Stimulated activated CD4-positive, alpha-beta T cell treated with anti-CD3 and anti-CD28 coated beads, Interleukin-2, amount 100 ng/mL, for 48 hours (primary cell): ENCODE measurements at places on chromosomes 6 and 20.

GRCh38 chr20:17822039-17822438, 122.3 kb downstream of the BANF2 start:
- no peak for DNase-seq

- DNase-seq: peak; percentile 7
Measured at GRCh38 chr20:32672982-32673851, 524 bp downstream of the C20orf203 start.

GRCh38 chr6:119454714-119455113, 105.2 kb upstream of the MAN1A1 start:
- no peak for DNase-seq

DNA sequence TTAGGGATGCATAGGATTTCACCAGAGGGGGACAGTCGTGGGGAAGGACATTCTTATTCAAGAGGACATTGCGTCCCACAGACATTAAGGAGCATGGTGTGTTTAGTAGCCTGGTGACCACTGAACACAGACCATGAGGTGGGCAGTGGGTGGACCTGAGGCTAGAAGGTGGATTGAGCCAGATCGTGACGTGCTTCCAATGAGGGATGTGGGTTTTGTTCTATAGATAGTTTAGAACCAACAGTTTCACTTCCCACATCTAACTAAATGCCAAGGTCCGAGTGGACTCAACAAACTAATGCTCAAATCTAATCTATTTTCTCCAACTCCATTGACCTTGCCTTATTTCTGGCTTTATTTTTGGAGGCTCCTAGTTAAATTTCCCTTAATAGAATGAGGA, 58.5 kb downstream of the OGFRL1 start:
- no peak for DNase-seq

DNA sequence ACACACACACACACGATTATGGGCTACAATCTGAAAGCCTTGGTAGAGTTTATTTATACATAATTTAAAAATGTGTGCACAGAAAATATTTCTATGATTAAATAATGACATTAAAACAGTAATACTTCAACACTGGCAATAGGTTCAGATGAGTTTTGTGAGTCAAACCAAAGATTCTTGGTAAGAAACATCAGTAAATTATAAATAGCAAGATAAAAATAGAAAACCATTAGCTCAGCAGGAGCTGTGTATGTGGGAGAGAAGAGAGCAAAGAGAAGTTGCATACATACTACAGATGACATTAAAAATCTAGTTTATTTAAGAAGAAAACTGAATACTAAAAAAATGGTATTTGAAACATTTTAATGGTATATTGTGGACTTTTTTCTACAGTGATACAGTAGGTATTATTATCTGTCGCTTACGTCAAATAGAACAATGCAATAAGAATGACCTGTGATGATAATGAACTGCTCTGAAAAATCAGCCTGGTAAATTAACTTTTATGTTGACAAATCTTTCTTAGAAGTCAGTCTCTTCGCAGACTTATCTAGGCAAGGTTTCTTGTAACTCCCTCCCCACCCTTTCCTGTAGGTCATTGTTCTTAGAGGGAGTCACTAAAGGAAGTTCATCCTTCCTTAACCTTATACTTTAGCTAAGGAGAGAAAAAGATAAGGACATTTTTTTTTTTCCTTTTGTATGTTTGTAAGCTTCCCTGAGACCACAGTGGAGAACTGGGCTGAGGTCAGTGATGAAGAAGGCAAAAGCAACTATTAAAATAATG, 149.3 kb downstream of the GJA1 start:
- DNase-seq: no peak

DNA sequence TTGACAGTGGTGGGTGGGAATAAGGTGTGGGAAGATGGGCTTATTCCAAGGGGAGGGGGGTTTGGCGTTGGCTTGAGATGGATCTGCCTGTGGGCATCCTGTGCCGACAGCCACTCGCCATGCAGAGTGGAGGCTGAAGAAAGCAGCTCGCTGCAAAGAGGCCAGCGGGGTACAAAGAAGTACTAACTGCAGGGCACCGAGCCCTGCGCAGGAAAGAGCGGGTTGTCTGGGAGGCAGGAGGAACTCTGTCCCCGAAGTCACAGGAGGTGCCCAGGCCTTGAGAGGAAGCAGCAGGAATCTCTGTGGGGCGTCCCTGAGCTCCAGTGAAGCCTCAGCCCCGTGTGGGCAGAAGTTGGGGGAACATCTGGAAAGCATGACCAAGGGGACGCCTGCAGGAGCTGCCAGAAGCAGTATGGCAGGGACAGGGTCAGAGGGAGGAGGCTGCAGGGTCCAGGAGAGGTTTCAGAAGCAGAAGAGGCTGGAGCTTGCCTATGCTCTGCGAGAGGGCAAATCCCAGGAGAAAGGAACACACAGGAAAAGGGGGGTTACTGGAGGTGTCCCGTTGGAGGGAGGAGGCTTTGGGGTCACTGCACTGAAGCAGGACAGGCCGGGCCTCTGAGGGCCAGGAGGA, 77.2 kb downstream of the THBS2 start:
- no peak for DNase-seq

GRCh38 chr20:45962031-45962755, 9.8 kb downstream of the ZNF335 start:
- no peak for DNase-seq

DNA sequence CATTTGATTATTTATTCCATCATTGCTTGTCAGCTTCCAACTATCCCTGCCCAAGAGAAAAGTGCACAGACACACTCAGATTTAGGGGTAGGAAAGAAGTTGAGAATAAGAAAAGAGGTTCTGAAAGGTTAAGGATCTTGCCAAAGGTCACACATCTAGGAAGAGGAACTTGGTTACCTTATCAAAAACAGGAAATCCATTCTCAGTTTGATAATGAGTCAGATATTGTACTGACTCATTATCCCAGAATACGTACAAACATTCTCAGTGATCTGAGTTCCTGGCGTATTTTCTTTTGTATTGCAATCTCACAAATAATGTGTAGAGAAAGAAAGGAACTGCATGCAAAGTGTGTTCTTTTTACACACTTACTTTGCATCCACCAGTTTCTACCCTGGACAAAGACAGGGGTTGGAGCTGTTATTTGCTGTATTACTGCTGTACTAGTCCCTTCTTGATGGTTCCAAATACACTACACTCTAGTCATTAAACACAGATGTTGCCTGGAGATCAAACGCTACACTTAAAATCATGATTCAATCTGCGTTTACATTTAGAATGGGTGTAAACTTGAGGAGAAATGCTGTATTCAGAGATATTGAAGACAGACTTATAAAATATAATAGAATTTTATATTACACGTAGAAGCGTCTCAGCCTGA, 545.7 kb downstream of the PRKN start:
- no peak for DNase-seq

DNA sequence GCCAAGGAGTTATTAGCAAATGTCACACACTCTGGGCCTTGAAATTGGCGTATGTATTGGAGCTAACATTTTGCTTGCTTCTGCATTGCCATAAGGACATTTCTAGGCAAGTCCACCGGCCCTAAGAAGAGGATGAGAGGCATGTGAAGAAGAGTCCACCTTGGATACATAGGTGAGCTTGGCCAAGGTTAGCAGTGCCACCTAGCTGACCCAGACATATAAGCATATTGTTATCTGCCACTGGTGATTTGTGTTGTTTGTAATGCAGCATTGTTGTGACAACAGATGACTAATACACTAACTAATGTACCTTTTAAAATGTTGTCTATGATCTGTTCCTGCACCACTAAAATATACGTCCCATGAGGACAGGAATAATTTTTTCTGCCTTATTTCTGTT, 24.8 kb upstream of the HLA-DQA2 start:
- no peak for DNase-seq

DNA sequence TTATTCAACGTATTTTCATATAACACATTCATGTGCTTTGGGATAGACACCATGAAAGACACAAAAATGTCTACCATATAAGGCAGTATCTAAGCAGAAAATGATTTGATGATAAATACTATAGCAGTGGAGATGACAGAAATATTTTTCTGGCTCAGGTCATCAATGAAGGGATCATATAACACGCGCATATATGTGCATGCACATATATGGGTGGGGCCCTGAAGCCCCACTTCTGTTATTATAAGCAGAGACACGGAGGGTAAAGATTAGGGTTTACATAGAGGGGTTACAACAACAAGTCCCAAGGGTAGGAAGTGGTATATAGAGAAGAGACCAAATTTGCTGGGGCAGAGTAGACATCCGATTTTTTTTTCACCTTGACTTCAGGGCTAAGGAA, 16.0 kb downstream of the COL9A1 start:
- no peak for DNase-seq

DNA sequence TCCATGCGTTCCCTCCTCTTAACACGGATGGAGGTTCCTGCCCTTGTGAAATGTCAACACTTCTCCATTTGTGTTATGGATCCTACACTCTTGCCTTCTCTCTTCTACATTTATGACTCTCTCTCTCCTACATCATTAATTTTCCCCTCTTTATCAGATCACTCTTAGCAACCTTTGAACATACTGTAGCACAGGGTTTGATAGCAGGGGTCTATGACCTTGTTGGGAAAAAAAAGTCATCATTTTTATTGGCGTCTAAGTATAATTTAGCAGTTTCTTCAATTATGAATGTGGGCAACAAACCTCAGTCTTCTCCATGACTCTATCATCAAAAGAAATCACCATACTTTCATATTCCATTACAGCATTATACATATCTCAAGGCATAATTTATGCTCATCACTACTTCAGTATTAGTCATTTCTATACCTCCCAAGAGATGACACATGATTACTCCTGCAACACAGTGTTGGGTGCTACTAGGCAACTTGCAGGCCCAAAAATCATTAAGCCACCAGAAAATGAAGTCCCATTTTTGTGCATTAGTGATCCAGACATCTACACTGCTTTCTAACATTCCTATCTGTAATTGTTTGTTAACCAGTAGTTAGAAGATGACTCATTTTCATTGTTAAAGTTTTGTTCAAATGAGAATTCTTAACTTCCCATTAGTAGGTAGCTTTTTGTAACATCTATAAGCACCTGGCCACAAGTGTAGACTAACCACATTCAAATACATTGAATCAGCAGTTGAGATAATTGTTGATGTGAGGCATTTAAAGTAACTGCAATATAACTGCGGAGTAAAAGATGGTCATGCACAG, 9.5 kb downstream of the CYP39A1 start:
- DNase-seq: no peak

GRCh38 chr6:46772762-46773161, 20.4 kb upstream of the MEP1A start:
- DNase-seq: no peak

GRCh38 chr20:40675599-40676221, 13.3 kb downstream of the MAFB start:
- no peak for DNase-seq
